Smooth muscle cell of the brain vasculature (primary cell): ENCODE measurements at places on chromosomes 3 and 15.

DNA sequence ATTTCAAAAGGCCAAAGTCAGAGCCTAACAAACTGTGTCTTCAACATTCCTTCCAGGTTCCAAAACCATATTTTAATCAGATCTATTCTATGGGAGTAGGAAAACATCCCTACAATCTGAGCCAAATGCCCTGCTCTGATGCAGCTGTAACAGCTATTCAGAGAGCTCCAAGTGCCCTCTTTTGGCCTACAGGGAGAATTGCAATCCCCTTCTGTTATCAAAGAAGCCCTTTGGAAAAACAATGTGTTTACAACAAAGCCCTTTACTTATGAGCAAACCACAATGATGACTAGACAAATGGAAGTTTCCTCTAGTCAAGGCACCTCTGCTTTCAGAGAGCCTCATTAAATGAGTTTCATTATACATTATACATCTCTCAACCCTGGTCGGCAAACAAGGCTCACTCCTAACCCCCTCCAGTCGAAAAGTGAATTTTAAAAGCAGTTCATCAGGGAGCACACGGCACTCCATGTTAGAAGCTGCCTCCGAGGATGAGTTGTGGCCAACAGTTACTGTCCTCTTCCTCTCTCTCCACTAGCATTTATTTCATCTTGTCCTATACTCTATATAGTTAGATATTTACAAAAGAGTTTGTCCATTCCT lies 42.6 kb upstream of the TMCO5A start:
- no peak for DNase-seq

DNA sequence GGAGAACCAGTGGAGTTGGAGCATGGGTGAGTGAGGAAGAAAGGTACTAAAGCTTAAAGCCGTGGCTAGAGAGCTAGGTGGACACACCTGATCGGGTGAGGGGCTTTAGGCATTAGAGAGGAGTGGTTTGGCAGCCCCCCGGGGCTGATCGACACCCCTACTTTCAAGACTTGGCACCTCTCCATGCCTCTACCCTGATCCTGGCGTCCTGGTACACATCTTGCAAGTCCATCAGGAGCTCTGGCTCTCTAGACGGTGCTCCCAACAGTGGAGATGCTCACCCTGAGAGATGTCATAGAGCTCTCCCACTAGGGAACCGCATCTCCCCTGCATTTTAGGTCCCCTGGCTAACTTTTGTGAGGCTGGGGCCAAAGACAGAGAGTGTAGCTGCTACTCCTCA lies 98.1 kb downstream of the XXYLT1 start:
- no peak for DNase-seq

DNA sequence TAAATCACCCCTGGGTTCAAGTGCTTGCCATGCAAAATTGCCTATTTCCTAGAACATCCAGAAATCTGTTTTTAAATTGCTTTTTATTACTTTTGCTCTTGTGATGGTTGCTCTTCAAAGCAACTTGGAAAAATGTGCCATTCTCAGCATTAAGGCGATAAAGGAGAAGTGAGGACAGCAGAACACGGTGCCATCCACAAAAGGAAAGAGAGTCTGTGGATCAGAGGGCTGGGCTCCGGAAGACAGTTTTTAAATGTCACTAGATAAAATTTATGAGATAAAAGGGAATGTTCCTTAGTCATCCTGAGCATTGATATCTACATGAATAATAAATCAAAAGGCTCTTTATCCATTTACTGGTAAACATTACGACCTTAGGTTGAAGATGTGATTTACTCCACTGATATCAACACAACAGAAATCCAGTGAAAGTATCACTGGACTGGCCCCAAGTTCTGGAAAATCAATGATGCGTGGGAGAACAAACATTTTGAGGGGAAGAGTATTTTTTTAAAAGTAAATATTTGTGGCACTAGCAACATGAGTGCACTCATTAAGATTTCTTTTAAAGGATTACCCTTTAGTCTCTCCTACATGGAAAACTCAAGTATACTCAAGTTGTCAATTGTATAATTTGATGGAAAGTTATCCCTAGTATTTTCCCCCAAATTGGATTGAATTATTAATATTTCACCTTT lies 554.7 kb downstream of the FHIT start:
- DNase-seq, result no peak

DNA sequence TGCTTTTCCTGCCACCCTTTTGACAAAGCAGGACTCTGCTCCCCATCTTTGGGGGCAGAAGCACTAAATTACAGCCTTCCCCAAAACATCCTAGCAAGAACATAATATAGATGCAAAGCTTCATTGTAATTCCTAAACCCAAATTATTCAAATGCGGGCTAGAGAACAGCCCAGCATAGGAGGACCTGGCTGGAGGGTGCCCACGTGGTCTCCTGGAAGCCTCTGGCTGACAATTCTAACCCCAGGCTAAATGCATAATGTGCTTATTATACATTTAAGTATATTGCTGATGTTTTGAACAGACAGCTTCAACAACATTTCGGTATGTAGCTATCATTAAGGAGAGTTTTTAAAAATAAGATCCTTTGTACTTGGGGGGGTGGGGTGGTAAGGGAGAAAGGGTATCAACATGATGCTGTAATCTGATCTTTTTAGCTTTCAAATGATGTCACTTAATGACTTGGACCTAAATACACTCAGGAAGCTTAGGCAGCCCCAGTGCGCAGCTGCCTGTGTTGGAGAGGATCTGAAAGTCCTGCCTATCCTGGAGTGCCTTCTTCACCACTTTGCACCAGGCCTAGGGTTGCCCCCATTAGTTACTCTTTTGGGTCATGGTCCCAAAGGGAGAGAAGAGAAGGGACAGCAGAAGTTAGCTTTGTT lies 57.2 kb upstream of the USP3 start:
- no peak for DNase-seq

- DNase-seq, result no peak
These were observed at the start of gene USF3 for GRCh38 chr3:113695786-113696645. Gene USF3 (minus strand): TSS chr3:113696642. CDS start chr3:113674878, 21,764 bp downstream.

- no peak for DNase-seq
These were observed 19.6 kb upstream of the LEO1 start for GRCh38 chr15:51991141-51991540.

- no peak for DNase-seq
These were observed 116.7 kb upstream of the MRPS22 start for GRCh38 chr3:139227165-139227564.

DNA sequence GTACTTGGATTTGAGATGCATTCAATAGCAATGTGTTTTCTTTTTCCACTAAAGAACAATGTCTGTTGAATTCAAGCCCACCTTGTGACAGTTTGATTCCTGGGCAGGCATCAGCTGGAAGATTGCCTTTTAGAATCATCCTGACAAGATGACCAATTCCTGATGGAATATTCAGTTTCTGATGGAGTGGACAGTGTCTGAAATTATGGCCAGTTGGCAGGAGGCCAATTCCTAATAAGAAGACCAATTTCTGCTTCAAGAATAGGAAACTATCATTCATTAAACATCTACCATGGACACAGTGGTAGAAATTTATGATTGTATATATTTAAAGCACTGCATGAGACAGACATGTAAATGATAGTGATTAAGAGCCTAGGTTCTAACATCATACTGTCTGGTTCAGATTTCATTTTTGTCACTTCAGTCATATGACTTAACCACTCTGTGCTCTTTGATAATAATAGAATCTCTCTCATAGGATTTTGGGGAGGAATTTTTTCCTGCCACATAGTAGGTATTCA lies 133.6 kb downstream of the CLSTN2 start:
- DNase-seq, result no peak

- DNase-seq, result no peak
These were observed 3.5 kb downstream of the CSK start for GRCh38 chr15:74785194-74786032.

DNA sequence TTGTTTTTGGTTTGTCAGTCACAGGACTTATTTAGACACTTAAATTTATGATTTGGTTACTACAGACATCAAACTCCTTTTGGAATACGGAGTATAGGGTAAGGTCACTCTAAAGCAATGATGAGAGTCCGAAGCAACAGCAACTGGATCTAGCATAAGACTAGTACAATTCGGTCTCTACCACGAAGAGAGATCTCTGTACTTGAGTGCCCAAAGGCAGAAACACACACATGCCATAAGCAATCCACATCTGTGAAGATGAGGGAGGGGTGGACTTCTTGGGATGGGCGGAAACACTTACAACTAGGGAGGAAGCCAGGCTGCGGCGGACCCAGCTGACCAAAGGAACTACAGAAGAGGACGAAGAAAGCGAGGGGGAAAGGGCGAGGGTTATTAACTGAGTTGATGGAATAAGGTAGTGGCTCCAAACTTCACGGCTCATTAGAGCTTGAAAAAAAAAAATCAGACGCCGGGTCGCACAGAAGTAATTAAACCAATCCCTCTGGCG lies 595 bp downstream of the DPH6 start:
- DNase-seq, result no peak

GRCh38 chr3:157204431-157204830 lies 44.5 kb upstream of the CCNL1 start:
- peak; percentile 7 for DNase-seq

GRCh38 chr3:12946251-12946648 lies 104.9 kb upstream of the RPL32 start:
- no peak for DNase-seq

DNA sequence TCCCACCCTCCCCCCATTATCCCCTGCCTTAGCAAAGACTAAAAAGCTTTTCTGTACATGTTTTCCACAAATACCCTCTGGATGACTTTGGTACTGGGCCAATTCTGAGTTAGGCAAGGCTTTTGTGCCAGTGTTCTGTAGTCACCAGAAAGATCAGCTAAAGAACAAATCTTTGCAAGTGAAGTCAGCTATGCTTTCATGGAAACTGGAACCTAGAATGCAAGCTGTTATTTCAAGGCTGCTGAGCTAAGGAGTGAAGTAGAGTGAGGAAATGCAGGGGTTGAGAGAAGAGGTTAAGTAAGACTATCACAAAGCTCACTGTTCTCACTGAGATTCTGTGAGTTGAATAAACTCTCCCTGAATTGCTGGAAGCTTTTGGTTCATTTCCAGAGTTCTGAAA lies 107.8 kb upstream of the CNTN3 start:
- DNase-seq, result no peak

GRCh38 chr3:167776066-167776685 lies 40.7 kb downstream of the SERPINI1 start:
- DNase-seq, result no peak

GRCh38 chr15:91142106-91142744 lies 42.2 kb downstream of the SV2B start:
- no peak for DNase-seq

DNA sequence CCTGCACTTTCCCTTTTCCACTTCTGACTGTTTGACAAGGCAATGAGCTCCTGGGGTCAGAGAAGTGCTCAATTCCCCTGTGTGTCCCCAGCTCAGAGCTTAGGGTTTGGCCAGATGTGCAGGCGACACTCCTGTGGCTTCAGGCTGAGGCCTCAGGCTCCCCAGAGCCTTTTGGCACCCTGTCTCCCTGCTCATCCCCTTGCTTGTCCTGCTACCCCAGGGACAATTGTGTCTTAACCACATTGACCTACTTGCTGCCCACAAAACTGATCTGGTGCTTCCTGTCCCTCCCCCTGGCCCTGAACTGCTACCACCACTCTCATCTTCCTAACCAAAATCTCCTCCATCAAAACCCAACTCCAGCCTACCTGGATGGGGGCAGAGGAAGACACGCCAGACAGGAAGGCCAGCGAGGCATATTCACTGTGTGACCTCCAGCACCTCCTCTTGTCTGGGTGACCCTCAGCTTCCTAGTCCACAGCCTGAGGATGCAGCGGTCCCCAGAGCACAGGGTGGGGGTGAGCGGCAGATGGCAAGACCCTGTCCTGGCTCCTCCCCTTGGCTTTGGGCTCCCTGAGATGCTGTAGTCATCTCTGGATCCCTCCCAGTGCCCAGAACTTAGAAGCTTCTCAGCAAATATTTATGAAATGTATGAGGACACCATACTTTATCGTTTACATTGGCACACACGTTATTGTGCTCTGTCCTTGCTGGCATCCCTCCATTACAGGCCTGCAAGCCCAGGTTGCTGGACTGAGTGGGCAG lies 98.9 kb upstream of the SLC6A6 start:
- no peak for DNase-seq

GRCh38 chr15:29079479-29079878 lies 190.1 kb downstream of the NSMCE3 start:
- DNase-seq, result no peak

- DNase-seq, result no peak
These were observed 41.9 kb upstream of the THBS1 start for GRCh38 chr15:39538936-39539335.

DNA sequence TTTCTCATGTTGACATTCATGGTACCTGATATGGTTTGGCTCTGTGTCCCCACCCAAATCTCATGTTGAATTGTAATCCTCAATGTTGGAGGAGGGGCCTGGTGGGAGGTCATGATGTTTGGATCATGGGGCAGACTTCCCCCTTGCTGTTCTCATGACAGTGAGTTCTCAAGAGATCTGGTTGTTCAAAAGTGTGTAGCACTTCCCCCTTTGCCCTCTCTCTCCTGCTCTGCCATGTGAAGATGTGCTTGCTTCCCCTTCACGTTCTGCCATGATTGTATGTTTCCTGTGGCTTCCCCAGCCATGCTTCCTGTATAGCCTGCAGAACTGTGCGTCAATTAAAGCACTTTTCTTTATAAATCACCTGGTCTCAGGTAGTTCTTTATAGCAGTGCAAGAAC lies 3.3 kb upstream of the UBL7 start:
- no peak for DNase-seq

DNA sequence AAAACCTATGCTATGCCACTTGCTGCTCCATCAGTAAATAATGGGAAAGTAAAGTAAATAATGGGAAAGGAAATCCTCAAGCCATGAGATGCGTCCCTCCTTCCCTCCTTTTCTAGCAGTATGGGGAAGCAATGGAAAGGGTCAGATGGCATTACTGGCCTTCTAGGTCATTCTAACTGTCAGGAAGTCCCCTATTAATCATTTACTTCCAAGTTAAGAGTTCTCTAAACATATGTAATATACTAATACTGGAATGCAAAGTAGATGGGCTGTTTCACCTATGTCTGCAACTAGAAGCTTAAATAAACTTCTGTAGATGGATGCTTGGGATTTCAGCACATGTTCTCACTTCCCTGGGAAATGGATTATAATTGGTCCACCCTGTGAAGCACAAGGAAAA lies 55.9 kb downstream of the MDFIC2 start:
- DNase-seq, result no peak

GRCh38 chr15:32829436-32829835 lies 111.6 kb downstream of the GREM1 start:
- no peak for DNase-seq

- no peak for DNase-seq
These were observed 11.5 kb downstream of the NUDT16 start for GRCh38 chr3:131393051-131393450.

GRCh38 chr15:95679847-95680582 lies 650.5 kb upstream of the NR2F2 start:
- DNase-seq, result no peak
